ENCODE measurements at places on chromosomes 1 and 21.
A peak's percentile ranks its signal among the peaks of the same experiment; 100 is the strongest.

DNA sequence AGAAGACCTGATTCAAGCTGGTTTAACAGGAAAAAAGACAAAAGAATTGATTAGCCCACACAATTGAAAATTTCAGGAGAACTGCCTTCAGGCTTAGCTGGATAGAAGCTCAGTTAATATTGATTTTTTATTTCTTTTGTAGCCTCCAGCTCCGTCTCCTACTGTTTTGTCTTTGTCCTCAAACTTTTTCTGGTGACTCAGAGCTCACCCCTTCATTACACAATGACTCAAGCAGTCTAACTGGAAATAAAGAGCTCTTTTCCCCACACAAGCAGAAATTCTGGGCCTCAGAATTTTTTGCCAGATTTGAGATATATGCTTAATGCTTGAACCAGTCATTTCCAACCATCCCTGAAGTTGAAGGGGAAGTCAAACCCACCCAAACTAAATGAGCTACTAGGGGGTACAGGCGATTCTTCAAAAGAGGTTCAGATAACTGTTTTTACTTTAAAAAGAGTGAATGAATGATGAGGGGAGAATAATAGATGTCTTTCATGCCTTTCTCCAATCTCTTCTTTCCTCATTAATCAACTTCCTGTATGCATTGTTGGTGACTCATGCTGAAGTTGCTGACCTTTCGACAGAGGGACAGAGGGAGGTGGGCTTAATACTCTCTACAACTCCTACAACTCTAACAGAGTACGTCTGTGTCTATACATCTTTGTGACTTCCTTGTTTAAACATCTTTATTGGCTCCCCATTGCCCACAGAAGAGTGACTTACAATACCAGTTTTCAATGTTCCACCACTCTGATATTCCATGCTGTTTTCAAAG lies 6.2 kb upstream of the ACP6 start:
- no peak for DNase-seq

DNA sequence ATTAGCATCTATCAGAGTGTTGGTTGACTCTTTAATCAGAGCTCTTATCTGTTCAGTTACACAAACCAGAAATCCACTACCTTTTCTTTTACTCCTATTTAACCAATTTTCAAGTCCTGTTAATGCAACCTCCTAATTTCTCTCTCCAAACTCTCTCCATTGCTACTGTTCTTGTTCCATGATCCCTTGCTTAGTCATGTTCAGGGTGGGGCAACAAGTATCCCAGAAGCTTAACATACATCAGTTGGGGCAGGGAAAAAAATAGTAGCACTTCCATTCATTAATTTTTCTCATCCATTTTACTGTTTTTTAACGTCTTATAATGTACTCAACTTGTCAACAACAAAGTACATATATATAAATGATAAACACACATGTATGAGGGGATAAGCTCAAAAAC lies 111.2 kb upstream of the LBR start:
- DNase-seq = no peak

DNA sequence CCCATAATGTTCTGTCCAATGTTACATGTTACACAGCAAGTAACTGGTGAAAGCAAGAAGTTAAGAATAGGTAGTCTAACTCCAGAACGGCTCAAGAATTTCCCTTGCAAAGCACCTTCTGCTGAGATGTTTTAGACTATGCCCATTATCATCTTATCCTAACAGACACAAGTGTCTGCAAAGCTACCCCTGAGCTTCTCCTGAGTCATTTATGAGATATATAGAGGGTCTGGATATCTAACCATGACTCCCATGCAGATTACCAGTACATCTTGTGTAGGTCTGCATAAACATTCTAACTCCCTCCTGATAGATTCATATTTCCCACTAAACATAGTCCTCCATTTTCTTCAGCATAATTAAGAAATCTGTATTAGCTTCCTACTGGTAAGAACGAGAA lies 171.7 kb downstream of the COQ8A start:
- DNase-seq = no peak

DNA sequence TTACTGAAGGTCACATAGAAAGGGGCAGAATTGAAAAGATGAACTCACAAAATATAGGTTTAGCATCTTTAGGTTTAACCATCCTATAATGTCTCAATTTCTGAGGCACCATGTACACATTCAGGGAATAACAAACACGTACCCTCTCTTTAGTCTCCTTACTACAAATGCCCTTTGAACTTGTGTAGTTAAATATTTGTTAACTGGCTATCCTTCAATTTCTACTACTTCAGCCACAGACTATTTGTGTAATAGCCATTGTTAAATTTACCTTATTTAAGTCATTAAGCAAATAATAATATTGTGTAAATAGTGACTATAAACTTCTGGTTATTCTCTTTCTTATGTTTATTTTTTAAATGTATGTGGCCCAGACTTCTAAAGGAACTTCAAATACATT lies 600.5 kb downstream of the KCNT2 start:
- no peak for DNase-seq

DNA sequence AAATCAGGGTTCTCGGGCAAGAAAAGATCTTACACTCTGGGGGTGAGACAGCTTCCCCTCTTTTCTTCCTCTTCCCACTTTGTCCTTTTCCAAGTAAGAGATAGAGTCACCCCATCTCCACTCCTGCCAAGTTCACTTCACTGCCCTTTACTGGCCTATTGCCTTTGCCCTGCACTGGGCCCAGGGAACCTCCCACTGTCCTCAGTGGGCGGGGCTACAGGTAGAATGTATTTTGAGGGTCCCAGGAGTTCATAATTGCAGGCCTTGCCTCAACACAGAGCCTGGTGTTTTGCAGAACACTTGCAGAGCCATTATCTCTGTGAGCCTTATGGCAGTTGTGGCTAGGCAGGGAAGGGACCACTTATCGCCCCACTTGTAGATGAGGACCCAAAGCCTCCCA lies 3.3 kb downstream of the AMPD2 start:
- no peak for DNase-seq

DNA sequence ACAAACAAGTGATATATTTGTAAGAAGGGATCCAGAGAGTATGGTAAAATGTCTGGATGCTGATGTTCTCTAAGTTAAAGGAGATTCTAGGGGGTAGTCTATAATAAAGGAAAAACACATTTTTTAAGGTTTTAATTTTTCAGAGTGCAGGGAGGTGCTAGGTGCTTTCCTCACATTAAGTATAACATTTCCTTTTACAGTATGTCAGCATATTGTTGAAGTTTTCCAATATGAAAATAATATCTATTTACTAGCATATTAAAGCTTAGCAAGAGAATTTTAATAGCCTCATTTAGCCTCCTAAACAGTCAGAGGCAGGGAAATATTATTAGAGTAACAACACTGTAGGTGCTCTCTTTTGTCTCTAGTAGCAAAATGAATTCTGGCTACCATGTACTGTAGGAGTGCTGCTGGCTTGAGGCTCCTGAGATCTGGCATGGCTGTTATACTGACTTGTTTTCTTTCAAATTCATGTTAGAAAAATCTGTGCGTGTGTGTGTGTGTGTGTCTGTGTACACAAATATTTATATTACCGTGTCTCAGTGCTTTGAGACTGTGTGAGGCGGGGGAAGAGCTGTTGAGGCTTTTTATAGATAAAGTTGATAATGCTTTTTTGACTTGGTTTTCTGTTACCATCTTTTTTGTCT lies 71.0 kb downstream of the POU2F1 start:
- DNase-seq = no peak

- DNase-seq = no peak
These were observed 173.9 kb downstream of the HHIPL2 start for GRCh38 chr1:222373831-222374602.

DNA sequence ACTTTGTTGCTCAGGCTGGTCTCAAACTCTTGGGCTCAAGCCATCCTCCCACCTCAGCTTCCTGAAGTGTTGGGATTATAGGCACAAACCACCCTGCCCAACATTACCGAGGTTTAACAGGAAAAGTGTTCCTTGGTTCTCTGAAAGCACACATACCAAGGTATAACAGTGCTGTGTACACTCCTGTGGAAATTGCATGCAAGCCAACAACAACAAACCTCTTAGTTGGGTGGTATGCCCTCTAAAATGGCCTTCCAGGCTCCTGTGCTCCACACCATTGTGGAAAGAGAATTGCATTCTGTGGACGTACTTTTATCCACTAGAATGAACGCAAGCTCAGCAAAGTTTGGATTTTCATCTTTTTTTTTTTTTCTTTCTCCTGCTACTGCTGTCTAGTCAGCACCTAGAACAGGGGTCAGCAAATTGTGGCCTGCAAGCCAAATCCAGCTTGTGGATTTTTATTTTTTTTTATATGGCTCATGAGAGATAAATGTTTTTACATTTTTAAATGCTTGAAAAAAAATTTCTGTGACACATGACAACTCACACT lies 192.2 kb upstream of the TNR start:
- DNase-seq = no peak

DNA sequence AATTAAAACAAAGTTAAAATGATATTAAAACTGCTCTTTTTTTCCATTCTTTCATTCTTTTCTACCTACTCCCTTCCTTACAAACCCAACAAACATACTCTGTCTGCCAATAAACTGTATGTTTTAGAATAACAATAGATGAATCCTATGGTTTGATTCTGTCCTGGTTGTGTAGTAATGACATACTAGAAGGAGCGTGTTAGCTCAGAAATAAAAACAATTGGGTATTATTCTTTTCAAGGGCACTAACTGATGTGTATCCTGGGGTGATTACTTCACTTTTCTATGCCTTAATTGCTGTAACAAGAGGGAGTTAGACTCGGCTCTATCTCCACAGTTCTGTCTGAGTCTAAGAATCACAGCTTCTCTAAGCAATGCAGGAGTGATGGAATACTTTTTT lies 194.4 kb downstream of the GIPC2 start:
- DNase-seq = no peak

DNA sequence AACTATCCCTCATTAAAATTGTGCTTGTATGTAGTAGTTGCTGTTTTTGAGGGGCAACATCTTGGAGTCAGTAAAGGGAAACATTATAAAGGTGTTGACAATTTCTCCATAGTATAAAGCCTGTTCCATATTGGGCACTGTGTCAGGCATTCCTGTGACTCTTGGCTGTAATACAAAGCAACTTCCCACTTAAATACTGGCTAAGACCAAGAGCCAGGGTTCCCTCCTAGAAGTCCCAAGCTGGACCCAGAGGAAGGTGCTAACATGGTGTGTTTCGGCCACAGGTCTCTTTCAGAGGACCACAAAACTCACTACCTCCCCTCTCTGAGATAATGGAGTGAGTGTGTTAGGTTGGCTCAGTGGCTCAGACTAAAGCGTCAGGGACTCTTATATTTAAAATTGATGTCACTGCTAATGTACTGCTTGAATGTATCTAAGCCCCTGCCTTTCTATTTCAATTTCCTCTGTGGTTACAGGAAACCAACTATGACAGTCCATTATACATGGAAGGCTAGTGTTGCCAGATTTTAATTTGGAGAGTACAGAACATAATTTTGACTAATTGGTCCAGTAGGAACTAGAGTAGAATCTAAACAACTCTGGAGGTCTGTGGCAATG lies 74.7 kb upstream of the RGL1 start:
- no peak for DNase-seq

DNA sequence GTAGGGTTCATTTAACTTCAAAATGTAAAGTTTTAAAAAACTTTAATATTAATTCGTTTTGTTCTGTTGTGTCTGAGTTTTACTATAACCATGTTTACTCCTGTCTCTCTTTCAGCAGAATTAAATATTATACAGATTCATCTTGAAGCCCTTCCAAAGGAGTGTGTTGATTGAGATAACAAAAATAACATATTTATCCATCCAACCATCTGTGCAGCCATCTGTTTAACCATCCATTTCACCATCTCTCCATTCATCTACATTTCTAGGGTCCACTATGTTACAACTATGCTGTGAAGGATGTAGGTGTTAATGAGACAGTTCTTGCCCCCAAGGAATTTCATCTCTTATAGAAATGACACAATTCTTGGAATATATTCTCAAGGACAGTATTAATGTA lies 36.0 kb upstream of the GNG12 start:
- DNase-seq = no peak

DNA sequence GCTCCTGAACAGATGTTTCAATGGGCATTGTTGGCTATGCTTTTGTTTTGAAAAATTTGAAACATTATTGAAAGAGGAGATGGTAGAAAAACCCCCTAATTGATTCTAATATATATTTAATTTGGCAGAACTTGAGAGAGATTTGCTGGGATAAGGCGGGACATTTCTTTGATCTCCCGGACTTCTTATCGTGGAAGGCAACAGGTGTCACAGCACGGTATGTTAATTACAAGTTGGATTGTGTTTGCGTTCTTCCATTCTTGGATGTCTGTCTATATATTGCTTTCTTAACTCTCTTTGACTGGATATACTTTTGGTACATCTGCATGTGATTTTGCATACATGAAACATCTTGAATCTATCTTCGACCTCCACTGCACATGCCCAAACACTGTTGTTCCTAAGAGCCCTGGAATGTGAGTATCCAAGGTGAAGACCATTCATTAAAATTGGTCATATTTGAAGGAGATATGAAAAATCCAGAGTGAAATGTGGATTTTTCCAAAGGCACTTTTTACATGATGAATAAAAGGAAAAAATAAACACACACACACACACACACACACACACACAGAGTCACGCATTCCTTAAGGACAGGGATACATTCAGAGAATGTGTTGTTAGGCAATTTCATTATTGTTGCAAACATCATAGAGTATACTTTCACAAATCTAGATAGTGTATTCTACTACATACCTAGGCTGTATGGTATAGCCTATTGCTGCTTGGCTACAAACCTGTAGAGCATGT lies 81.9 kb downstream of the FGGY start:
- DNase-seq = no peak

DNA sequence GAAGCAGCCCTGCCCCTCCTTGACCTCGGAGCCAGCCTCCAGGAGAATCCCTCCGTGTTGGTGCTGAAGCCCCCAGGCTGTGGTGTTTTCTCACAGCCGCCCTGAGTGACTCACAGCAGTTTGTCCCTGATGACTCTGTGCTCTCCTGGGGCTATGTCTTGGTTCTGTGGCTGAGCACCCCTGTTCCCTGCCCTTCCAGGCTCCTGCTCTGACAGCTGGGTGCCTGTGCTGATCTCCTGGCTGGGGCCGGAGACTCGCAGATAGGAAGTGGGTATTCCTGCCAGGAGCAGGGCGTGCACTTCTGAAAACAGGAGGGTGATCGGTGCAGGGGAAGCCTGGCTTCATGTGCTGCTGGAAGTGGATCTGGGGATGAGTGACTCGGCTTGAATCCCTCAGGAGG lies 34.5 kb downstream of the POFUT2 start:
- DNase-seq = peak; percentile 44

GRCh38 chr1:9733160-9733789 lies 81.7 kb downstream of the PIK3CD start:
- no peak for DNase-seq

Data from vagina (tissue), 2 donors.